Jurkat, Clone E6-1 (cell line): ENCODE measurements at places on chromosomes 7 and 10.

GRCh38 chr7:107953924-107954303, 49.0 kb downstream of the LAMB1 start:
- no peak for DNase-seq

DNA sequence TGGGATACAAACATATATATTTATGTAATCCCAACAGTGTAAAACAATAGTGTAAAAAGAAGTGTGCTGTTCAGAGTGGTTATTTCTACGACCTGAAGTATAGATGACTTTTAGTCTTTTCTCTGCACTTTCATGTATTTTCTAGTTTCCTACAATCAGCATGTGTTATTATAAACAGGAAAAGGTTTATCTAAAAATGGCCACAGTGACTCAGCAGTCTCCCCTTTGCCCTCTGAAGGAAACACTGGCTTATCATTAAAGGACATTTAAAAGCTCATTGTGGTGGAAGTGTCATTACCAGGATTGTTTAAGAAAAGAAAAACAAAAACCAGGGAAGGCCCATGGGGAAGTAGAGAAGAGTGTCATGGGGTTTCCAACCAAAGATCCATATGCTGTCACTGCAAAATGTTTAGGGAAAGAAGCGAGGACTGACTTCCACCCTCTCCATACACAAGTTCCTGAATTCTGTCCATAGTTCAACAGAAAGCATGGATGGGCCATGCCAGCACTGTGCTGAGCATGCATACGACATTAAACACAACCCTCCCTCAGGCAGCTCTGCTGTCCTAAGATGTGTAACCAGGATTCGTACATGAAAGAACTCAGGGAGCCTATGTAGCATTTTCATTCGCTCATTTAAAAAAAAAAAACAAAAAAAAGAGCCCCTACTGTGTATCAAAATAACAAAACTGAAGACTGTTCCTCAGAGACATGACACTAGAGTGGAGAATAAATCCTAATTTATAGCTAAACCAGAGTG, 10.2 kb downstream of the CYREN start:
- DNase-seq: peak; percentile 7

GRCh38 chr10:122487174-122487765, 25.9 kb downstream of the HTRA1 start:
- no peak for DNase-seq

DNA sequence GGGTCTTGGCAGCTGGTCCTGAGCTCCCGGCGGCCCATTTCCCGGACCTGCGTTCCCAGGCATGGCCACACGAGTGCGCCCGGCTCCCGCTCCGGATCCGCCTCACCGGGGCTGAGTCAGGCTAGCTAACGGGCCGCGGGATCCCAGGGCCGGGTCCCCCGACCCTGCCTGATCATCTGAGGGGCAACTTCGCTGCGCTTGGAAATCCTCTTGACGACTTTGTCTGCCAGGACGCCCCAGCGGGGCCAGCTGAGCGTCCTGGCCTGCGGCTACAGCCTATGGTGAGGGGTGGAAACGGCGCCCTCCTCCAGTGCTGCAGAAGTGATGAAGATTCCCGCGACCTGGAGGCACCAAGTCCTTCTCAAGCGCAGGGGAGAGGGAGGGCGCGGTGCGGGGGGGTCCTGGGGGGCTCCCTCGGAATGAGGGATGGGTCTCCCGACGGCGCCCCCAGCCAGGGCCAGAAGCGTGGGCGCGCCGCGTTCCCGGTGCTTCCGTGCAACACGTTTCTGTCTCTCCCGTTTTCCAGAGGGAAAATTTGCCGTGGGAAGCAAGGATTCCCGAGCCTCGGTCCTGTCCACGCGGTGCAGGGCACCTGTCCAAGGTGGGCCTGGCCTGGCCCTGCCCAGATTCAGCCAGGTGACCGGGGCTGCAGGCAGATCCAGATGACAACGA, 212.4 kb downstream of the CCSER2 start:
- DNase-seq: peak; percentile 14

GRCh38 chr7:98640375-98640774, 23.3 kb downstream of the NPTX2 start:
- no peak for DNase-seq

DNA sequence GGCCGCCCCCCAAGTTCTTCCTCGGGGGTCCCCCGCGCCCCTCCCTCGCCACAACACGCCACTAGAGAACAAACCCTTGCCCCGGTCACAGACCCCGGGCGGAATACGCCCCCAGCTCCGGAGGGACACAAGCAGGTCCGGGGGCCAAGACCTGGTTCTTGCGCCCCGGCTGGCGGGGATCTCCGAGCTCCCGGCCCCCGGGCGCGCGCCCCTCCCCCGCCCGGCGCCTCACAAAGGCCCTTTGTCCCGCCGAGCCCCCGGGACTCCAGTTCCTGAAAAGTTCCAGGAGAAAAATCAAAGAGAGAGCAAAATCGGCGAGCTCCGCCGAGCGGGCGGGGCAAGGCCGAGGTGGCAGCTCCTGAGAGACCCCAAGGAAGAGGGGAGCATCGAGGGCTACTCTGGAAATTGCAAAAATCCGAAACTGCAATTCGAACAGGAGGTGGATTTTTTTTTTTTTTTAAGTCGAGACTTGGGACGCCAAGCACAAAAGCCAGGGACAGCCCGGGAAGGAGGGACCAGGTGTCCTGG, 4.0 kb downstream of the TNRC18 start:
- no peak for DNase-seq
